Kidney epithelial cell (primary cell): ENCODE measurements at places on chromosomes 11 and 22. TPM values are rescaled to one million over a fixed set of nuclear protein-coding genes. Genes with fewer than 3 reads are reported as not detected.

DNA sequence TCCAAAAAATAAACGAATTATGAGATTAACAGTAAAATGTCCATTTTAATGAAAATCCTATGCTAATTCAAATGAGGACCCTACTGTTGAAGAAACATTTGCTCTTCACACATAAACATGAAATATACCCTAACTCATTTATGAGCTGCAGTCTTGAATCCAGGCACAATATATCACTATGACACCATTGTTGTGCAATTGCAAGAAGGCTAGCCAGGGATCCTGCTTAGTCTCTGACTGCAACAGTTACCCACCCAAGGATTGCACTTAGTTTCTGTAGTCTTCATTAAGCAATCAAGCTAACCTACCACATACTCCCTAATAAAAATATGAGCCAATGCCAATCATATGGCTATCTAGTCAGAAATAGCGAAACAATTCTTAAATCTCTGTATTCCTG, 981.0 kb upstream of the FAT3 start:
- DNase-seq = no peak

GRCh38 chr11:18080451-18080850, 25.4 kb downstream of the SAAL1 start:
- DNase-seq = no peak

MIAT gene
- total RNA-seq = 0.50 and 3.0 TPM in 2 replicates

GRCh38 chr11:69241844-69242243, 52.1 kb upstream of the MYEOV start:
- no peak for DNase-seq

GRCh38 chr11:74540270-74540669, 46.7 kb upstream of the LIPT2 start:
- no peak for DNase-seq

- no peak for DNase-seq
Observed at GRCh38 chr11:68734111-68734510, 17.2 kb downstream of the TESMIN start.

DNA sequence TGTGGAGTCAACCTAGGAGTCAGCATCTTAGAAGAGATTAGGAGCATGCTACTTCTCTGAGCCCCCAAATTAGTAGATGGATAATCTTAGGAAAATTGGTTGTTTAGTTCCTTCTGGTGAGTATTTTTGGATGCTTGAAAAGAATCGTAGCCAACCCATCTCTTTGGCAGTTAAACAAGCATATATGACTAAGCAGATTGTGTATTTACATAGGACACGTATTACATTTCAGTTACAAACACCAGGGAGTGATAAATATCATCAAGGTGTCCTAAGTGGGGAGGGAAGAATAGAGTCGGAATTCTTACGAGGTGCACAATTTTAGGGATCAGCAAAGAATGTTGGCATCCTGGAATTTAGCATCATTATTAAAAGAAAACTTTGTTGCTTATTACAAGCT, 13.5 kb downstream of the PLET1 start:
- no peak for DNase-seq

DNA sequence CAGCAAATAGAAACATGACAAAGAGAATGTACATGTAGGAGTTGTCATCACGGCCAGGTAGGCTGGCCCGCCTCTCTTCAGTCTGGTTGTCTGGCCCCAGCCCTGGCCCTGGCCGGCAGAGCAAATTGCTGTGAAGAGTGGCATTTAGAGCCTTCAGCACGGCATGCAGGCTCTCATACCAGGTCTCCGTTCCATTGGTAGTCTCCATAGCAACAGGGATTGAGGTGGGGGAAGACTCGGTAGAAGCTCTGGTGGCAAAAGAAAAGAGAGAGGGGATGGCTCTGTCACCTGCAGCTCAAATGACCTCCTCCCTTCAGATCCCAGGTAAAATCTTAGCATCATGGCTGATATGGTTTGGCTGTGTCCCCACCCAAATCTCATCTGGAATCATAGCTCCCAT, 10.0 kb downstream of the KCNE3 start:
- no peak for DNase-seq

OR51I1 gene
- not detected in 2 replicates for total RNA-seq

DDX25 gene
- total RNA-seq = 1.2 and 1.5 TPM in 2 replicates

DNA sequence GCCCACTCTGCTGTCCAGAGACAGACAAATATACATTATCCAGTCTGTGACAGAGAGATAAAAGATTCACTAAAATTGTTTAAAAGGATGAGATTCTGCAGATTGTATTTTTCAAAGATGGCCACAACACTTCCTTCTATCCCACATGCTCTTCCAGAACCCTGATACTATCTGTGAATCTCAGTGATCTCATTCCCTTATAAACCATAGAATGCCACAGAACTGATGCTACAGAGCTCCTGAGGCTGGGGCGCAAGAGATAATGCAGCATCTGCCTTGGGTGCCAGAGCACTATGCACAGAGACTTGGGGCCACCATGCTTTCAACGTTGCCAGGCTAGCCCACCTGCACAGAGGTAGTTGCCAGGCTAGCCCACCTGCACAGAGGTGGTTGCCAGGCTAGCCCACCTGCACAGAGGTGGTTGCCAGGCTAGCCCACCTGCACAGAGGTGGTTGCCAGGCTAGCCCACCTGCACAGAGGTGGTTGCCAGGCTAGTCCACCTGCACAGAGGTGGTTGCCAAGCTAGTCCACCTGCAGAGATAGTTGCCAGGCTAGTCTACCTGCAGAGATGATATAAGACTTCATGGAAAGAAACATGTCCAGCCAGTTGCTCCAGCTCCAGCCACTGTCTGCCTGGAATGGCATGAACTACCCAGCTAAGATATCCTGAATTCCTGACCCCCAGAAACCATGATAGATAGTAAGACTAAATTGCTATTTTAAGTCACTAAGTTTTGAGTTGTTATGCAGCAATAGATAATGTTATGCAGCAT, 17.6 kb upstream of the SEPTIN5 start:
- no peak for DNase-seq

DNA sequence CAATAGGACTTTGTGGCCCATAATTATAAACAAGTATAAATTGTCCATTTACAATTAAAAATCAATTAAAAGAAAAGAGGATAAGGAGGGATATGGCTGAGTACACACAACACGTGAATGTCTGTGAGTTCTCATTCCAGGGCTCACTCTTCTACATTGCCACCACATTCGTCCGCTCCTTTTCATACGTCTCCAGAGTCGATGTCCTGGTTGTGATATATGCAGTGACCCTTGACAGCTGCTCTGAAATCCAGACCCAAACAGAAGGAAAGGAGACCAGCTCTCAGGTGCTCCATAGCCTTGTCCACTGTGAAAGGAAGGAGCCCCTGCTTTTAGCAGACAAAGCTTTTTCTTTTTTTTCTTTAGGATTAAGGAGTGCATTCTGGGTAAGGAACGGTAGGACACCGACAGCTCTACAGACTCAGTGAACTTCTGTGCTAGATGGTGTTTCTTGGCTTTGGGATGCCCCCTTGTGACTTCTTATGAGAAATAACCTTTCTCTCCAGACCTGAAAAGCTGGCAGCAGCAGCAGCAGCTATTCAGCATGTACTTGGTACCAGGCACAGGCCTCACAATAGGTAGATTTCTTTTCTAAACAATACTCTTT, 19.7 kb upstream of the DNAJB13 start:
- peak; percentile 48 for DNase-seq

DNA sequence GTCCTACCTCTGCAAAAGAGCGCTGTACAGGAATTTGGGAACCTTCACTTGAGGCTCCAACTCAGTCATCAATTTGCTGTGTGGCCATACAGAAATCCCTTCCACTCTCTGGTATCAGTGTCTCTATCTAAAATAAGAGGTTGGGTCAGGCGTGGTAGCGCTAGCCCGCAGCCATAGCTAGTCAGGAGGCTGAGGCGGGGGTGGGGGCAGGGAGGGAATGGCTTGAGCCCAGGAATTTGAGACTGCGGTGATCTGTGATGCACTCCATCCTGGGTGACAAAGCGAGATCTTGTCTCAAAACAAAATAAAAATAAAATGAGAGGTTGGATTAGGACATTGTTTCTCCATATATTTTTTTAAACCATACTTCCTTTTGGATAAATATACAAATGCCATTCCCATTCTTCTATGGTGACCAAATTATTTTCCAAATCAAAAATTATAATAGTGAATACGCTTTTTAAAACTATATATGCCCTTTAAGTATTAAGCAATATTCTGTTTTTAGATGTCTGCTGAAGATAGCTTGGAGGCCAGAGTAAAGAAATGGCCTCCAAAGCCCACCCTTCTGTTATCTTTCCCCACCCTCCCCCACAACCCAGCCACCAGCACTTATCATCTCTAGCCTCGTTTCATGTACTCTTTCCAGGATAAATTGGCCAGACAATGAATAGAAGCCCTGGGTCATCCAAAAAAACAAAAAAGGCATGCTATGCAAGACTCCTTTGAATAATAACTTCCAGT, 87.2 kb downstream of the PLEKHA7 start:
- no peak for DNase-seq

IL18BP gene
- 2.9 and 6.4 TPM in 2 replicates for total RNA-seq

MIOX gene
- total RNA-seq = 0.68 and 1.8 TPM in 2 replicates

LRRC10B gene
- total RNA-seq = 0.25 TPM in 1 of 2 replicates, not detected in the other

INS gene
- total RNA-seq = not detected in 2 replicates

GRCh38 chr11:94521684-94522083, 9.4 kb downstream of the C11orf97 start:
- no peak for DNase-seq

NRXN2 gene
- total RNA-seq = not detected in 2 replicates

DNA sequence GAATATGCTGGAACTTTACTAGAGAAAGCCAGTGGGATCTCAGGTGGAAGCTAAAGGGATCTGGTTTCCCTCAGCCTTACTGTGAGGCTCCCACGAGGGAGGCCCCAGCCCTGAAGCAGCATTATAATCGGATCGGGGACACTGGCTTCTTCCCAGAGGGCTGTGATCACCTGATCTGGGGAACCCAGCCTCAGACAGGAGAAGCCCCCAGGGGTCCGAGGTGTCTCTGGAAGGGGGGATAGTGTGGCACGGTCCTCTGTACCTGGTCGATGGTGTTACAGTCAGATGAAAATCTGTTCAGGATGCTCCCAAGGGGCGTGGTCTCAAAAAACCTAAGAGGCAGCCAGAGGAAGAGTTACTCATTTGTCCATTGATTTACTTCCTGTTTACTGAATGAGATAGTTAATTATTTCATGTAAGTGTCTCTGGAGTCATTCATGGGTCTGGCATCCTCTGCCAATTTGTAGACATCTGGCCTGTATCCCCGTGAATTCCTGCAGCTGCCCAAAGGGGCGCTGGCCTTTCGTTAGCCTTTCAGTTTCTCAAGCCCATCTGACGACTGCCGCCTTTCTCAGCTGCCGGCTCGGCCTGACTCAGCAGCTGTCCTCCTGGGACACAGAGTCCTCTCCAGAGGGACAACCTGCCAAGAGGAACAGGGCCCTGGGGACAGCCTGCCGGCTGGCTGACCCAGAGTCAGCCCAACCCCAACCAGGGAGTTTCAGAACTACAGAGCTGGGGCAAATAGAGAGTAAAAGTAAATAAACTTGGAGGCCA, 17.0 kb upstream of the KCNJ11 start:
- no peak for DNase-seq

GRCh38 chr11:131814108-131814507, 443.7 kb downstream of the NTM start:
- no peak for DNase-seq

DNA sequence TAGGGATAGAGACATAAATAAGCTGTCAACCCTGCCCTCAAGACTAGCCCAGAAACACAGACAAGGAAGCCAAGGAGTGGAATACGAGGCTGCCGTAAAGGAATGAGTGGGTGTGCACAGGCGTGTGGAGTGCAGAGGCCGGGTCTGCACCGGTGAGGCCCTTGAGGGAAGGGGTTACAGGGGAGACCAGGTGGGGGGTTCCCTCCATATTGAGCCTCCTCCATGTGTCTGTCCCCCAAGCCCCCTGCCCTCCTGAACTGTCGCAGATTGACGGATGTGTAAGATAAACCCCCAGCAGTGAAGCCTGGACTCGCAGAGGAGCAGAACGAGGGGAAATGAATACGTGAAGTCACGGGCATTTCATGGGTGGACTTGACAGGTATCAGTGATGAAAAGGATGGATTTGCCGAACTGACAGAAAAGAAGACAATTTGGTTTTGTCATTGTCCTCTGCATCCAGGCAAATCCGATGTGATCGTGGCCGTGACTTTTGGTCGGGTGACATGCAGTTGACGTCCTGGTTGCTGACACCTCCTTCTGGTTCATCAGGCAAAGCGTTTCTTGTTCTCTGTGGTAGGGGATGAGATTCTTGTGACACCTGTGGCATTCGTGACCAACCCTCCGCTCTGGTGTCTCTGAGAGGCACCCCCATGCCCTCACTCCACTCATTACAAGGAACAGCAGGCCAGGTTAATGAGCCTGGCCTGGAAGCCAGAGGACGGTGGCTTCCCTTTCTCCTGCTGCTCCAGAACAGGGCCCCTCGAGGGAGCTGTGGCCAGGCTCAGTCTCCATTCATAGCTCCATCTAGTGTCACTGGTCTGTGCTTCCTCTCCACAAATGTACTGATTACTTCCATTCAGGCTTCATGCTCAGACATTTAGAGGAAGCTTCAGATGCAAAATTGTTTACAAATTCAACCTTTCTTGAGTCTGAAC, 223.1 kb upstream of the B3GAT1 start:
- DNase-seq = no peak

C2CD3 gene
- total RNA-seq = 12.2 and 14.7 TPM in 2 replicates

- no peak for DNase-seq
Observed at GRCh38 chr11:62909107-62909894, 11.9 kb downstream of the CHRM1 start.

PRRG4 gene
- 3.0 and 3.7 TPM in 2 replicates for total RNA-seq

DNA sequence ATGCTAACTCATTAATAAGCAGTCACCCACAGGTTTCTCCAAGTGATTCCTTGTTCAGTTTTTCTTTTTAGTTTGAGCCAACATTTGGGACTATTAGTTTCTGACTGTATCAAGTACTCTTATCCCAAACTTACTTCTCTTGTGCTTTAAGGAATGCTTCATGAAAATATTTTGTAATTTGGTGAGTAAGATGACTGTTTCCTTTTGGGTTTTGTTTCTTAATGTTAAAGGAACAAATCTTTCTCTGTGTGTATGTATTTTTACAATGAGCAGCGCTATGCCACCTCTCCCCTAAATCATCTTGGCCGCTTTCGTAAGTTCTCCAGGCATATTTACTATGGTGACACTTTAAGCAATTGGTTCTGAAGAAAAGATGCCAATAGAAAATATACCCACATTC, 72.4 kb downstream of the LDLRAD3 start:
- DNase-seq = no peak

- no peak for DNase-seq
Observed at GRCh38 chr11:43735961-43736360, 55.4 kb downstream of the HSD17B12 start.

OR8D4 gene
- total RNA-seq = not detected in 2 replicates

CCDC117 gene
- total RNA-seq = 14.1 and 19.1 TPM in 2 replicates
